Stimulated activated naive CD8-positive, alpha-beta T cell treated with anti-CD3 and anti-CD28 coated beads, Interleukin-15, amount 100 ng/mL, for 72 hours (primary cell): ENCODE measurements at places on chromosomes 16 and 17.

DNA sequence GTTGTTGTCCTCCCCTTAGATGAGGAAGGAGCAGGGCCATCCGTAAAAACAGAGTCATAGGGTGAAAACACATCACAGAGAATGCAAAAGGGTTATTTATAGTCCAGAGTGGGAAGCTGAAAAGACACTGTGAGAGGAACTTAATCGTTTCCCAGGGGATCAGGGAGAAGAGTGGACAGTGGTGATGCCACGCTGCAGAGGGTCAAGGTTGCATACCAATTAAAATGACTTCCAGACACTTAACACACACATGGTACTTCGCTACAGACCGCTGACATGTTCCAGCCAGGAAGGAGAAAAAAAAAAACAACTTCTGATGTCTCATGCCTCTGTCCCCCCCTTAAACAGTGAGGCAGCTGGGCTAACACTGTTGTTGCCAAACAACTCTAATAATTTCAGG lies 713.8 kb upstream of the RBFOX1 start:
- DNase-seq, result no peak

DNA sequence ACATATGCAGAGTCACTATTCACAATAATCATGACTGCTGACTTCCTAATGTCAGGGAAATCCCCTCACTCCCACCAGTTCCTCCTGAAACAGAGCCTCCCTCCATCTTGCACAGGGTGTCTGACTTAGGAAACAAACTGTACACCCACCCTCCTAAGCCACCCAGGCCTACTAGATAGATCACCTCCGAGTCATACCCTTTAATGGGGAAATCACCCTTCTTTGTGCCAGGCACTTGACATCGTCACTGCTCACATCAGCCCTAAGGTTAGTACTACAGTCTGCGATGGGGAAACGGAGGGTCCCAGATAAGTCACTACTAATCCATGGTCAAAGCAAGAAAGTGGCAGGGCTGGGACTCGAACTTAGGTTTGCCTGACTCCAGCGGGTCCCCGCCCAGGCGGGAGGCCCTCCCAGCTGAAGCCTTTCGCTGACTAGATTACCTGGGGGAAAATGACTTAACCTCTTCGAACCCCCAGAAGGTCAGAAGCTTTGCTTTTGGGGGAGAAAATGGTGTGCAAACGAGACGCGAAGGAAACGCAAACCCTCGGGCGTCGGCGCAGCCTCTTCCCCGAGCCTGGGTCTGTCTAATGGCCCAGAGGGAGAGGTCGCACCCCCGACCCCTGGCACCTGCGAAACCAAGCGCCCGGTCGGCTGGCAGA lies 3.4 kb upstream of the MLLT6 start:
- peak; percentile 95 for DNase-seq

DNA sequence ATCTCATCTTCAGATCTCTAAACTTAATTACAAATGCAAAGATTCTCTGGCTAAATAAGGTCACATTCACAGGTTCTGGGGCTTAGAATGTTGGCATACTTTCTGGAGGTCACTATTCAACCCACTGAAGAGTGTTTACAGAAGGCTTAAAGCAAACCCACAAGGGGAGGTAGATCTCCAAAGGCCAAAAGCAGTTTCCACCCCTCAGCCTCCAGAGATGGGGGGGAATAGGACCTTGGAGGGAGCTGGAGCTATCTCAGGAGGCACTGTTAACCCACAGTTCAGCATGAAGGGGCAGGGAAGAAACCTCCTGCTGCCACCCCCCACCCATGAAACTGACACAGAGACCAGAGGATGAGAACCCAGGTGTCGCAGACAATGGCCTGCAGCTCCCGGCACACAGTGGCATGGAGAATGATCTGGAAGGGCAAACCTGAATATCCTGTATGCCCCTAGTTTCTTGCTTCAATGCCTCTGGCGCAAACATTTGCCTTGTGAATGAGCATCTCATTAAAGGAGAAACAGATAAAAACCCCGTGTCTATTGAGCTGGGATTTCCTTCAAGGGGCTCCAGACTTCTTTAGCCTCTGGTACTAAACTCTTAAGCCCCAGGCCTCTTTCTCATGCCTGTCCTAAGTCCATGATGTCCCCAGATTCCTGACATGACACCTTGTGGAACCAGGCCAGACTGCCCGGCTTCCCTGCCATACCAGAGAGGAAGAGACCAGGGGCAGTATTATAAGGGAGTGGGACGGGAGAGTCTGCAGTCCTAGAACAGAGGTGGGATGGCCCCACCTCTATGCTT lies 103.1 kb upstream of the CDH5 start:
- DNase-seq, result no peak

DNA sequence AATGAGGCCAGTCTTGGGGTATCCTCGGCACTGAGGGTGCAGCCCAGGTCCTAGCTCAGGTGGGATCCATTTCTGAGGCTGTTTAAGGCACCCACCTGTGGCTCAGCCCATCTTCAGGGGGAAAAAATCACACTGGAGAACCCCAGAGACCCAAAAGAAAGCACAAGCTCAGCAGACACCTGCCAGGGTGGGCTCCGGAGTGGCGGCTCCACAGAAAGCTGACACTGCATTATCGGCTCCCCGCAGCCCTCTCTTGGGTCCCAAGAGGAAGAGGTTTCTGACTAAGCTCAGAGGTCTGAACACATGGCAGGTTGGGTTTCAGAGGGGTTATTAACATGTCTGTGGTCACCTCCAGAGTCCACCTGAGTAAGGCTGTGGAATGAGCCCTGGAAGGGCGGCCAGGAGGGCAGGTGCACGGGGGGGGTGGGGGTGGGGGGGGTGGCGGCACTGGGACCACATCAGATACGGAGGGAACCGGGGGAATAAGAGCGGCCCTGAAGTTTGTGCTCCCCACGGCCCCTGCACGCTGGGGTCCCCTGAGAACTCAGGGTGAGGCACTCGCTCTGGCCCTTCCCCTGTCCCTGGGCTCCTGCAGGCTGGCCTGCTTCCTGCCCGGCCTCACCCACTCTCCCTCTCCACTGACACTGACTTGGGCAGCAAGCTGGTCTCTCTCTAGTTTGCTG lies 79.5 kb downstream of the TIMM22 start:
- no peak for DNase-seq

GRCh38 chr16:83336603-83337002 lies 471.2 kb upstream of the HSBP1 start:
- no peak for DNase-seq

DNA sequence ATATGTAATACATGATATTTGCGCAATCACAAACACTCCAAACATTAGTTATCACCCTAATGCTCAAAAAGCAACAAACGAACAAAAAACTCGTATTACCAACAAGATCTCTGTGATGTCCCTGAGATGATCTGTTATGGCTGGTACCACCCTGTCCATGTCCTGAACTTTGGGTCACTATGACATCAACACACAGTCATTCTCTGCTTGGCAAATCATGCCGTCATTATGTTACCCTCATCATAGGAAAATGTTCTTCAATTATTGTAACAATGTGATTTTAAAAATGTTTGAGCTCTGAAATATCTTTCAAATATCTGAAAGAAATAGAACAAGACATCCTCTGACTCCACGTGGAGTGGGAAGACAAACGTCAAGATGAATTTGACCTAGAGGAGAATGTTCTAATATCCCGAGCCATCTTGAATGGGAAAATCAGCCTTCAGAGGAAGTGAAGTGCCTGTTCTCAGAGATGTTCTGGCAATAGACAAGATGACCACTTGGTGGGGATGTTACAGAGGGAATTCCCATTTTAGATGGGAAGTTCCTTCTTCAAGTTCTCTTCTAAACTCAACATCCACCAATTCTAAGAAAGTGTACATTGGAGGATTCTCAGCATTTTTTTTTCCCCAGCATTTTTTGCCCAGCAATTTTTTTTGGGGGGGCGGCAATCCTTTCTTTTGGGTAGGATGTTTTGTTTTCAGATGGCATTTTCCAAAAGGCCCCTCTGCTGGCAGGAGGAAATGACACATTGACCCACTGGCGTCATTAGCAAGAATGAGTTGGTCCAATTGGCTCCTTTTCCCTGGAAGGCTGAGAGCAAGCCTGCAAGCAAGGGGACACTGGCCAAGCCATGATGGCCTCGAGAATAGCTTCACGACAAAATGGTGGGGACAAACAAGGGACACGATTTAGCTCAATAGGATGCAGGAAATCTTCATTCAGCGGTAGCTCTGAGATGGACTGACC lies 3.7 kb upstream of the HSD17B2 start:
- DNase-seq, result no peak

DNA sequence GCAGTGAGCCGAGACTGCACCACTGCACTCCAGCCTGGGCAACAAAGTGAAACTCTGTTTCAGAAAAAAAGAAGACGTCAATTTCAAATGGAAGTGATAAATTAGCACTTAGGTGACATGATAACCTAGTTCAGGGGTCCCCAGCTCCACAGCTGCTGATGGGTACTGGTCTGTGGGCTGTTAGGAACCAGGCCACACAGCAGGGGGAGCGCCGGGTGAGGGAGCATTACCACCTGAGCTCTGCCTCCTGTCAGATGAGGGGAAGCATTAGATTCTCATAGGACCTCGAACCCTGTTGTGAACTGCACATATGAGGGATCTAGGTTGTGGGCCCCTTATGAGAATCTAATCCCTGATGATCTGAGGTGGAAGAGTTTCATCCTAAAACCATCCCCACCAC lies 253.0 kb downstream of the FOXL1 start:
- DNase-seq, result no peak

DNA sequence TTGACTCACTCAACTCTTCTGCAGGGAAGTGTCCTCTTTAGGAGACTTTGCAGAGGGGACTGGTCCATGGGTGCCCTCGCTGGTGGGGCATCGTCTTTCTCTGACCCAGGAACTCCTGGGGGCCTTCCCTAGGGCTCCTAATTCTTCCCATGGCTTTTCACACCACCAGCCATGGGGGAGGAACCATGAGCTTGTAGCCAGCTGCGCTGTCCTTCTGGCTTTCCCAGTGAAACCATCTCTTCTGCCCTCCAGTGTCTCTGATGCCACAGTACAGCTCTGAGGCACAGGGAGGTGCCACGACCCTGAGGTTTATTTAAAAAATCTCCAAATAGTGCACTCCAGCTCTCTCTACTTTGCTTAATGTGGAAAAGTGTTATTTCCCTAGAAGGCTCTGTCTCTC lies 78.6 kb downstream of the SDR42E1 start:
- no peak for DNase-seq

GRCh38 chr17:57067162-57067561 lies 17.9 kb upstream of the AKAP1 start:
- no peak for DNase-seq

DNA sequence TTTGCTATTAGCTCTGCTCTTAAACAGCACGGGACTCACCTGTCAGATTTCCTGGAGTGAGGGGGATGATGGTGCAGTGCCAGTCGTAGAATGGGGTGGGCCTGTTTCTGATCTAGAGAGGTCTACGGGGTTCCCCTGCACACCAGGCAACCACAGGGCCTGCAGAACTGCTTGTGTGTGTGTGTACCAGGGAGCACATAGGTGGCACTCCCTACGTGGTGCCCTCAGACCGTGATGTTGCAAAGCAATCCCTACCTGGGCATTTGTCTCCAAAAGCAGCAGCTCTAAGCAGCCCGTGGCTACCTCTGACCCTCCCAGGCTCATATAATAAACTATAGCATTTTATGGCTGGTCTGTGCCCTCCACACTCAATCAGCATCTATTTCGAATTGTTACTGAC lies 38.5 kb downstream of the MPRIP start:
- DNase-seq, result no peak

GRCh38 chr16:11674818-11675560 lies 6.7 kb downstream of the SNN start:
- no peak for DNase-seq

DNA sequence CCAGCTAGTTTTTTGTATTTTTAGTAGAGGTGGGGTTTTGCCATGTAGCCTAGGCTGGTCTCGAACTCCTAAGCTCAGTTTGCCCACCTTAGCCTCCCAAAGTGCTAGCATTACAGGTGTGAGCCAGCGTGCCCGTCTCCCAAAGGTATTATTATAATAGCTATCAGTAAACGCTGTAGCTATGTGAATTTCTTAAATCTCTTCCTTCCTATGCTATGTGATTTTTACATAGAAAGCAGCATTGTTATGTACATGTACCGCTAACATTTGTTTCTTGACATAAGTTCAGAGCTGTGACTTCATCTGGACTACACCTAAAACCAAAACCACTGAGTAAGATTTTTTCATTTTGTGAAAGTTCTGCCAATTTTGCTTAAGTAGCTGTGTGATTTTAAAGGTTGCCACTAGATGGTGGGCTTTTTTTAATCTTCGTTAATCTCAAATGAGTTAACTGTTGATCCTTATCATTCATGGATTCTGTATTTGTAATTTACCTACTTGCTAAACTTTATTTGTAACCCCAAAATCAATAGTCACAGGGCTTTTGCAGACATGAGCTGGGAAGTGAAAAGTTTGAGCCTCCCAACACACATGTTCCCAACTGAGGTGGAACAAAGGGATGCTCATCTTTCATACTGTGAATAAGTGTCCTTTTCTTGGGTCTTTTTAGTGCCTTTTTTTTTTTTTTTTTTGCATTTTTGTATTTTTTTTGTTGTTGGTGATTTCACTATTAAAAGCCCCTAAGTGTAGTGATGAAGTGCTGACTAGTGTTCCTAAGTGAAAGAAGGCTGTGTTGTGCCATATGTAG lies 21.9 kb downstream of the PRKAR1A start:
- no peak for DNase-seq

- DNase-seq, result no peak
These were observed 475.2 kb upstream of the WSB1 start for GRCh38 chr17:26818736-26819135.

DNA sequence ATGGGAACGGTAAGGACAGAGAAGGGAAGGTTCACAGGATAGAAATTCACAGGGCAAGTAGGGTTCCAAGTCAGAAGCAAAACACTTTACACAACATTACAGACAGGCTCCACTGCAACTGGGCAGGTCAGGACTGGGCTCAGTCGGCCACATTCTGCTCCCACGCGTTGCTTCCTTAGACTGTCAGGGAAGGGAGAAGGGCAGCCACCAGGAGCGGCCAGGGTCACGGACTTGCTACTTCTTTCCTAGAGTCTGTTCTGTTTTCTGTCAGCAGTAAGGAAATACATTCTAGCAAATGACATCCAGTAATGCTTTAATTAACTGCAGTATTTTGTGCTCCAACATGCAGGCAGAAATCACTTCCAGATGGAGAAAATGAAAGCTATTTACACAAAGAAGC lies 160.3 kb upstream of the RPH3AL start:
- DNase-seq, result no peak

DNA sequence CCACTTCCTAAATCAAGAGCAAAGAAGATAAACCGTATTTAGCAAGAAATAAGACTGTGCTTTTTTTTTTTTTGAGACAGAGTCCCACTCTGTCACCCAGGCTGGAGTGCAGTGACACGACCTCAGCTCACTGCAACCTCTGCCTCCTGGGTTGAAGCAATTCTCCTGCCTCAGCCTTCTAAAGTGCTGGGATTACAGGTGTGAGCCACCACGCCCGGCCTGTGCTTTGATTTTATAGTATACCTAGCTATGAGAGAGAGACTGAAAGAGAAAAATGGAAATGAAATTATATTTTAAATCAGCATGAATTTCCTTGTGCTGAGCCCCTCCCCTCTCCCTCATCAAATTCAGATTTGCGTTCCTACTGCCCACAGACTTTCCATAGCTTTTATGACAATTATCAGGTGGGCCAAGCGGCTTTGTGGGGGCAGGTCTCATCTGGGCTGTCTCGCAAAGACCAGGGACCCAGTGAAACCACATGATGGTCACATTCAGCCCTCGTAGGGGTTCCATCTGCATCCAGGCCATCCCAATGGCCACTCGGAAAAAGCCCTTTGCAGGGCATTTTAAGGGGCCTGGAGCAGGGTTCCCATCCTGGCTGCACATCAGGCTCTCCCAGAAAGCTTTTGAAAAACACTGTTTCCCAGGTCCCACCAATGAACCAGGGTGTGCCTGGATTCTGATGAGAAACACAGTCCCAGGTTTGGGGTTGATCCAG lies 8.5 kb downstream of the CACNG1 start:
- no peak for DNase-seq

GRCh38 chr16:54703339-54703738 lies 227.3 kb upstream of the IRX5 start:
- DNase-seq, result no peak
